ENCODE measurements at places on chromosomes 5 and 9.

DNA sequence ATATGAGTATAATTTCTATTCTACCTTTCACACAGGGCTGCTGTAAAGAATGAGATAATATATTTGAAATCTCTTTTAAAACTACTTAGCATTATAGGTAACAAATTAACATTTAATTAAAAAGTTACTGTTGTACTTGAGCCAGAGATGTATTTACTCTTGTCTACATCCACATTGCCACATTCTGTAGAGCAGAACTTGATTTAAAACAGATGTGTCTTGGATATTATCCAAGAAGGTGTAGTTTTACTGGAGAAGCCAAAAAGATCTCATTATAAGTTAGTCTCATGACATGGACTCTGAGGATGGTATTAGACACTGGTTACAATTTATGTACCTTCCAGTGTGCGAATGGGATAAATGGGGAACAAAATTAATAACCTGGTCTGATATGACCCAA lies 293.1 kb upstream of the CCNH start:
- DNase-seq: no peak

GRCh38 chr5:69293882-69294281 lies 38.7 kb downstream of the CCDC125 start:
- DNase-seq: no peak

DNA sequence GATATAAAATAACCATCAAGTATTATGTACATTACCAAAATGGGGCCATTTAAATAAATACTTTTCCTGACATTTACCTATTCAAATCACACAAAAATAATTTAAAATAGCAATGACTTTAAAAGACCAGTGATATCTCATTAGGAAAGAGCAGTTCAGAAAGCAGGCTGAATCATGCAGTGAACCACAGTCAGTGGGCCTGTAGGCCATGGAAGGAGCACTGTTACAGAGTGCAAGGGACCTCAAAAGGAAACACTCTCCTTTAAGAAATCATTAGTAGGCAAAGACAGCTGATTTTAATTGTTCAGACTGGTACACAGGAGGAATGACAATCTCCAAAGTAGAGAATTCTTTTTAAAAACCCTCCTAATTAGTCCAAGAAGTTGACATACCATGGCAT lies 283.5 kb upstream of the EFNA5 start:
- no peak for DNase-seq

DNA sequence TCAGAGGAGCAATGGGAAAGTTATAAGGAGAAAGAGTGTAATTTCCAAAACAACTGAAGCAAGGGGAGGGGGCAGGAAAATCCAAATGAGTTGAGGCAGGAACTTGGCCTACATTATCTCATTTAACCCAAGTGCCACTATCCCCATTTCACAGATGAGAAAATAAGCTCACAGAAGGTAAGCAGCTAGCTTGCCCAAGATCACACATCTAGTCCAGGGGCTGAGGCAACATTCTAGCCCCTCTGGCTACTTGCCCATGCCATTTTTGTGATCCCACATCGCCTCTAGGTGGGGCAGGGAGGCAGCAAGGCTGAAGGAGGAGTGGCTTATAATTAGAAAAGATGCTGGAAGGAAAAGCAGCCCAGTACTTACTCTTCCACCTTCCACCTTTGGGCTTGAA lies 2.6 kb upstream of the PSIP1 start:
- DNase-seq: no peak

- no peak for DNase-seq
Observed at GRCh38 chr5:113050721-113051382, 74.3 kb downstream of the DCP2 start.

GRCh38 chr5:93192087-93192486 lies 388.9 kb downstream of the NR2F1-AS1 start:
- DNase-seq: no peak

- DNase-seq: no peak
Observed at GRCh38 chr9:133238272-133238850, 29.3 kb upstream of the OBP2B start.

DNA sequence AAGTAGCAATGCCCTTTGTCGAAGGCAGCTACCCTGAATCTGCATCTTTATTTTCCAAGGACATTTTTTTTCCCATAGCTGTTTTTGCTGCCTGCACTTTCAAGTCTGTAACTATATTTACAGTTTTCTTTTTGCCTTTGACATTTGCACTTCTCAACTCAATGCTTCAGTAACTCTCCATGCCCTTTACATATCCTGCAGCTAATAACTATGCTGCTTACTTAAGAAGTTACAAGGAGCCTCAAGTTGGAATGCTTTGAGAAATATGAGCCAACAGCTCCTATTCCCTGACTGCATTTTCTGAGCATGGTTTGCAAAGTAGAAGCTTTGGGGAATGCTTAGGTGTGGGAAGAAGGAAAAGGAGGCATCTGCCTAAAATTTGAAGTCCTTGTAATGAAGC lies 194.8 kb upstream of the TRPC7 start:
- DNase-seq: no peak

- no peak for DNase-seq
Observed at GRCh38 chr5:34022121-34022705, 14.4 kb upstream of the AMACR start.

DNA sequence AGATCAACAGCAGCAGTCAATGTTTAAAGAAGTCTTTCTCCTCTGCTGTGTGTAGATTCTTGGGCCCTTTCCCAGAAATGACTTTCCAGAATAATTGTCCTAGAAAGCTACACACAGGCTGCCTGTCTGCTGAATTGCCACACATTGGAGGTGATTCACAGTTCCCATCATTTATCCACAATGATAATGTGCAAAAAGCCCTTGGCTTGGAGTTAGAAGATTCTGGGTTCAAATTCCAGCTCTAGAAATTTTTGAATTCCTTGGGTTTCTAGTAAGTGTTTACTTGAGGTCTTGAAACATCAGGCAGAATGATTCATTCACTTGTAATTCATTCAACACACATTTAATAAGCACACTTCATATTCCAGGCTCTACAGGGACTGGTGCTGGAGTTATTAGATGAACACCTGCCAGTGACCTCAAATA lies 28.6 kb upstream of the EPB41L4B start:
- no peak for DNase-seq

- DNase-seq: no peak
Observed at GRCh38 chr9:110207071-110207641, 803 bp downstream of the C9orf152 start.

- DNase-seq: no peak
Observed at GRCh38 chr5:1661311-1661710, 137.6 kb upstream of the LPCAT1 start.

- no peak for DNase-seq
Observed at GRCh38 chr5:27773166-27773565, 734.8 kb upstream of the CDH9 start.

GRCh38 chr5:80284720-80285119 lies 28.9 kb upstream of the SERINC5 start:
- DNase-seq: no peak

DNA sequence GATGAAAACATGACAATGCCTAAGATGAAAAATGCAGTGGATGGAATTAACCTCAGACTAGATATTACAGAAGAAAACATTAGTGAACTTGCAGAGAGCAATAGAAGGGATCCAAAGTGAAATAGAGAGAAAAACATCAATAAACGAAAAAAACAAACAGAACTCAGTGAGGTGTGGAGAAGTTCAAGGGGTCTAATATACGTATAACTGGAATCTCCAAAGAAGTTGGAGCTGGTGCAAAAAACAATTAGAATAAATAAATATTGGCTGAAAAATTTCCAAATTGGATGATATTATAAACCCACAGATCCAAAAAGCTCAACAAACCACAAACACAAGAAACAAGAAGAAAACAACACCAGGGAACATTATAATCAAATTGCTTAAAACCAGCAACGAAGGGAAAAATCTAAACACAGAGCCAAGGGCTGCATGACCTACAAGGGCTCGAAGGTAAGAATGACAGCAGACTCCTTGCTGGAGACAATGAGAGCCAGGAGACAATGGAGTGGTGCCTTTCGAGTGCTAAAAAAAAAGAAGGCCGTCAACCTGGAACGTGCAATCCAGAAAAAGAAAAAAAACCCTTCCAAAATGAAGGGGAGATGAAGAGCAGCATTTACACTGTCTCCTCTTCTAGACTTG lies 11.8 kb downstream of the FAM163B start:
- no peak for DNase-seq

Measured in activated gamma-delta T cell treated with anti-CD3 and anti-CD28 coated beads, Interleukin-2, amount 50 U/mL, for 16 hours (primary cell).